Activated effector memory CD4-positive, alpha-beta T cell treated with anti-CD3 and anti-CD28 coated beads, Interleukin-2, amount 50 U/mL, for 16 hours (primary cell): ENCODE measurements at places on chromosomes 3 and 15.

- DNase-seq = no peak
Observed at GRCh38 chr3:197076415-197076814, 46.8 kb upstream of the MELTF start.

- no peak for DNase-seq
Observed at GRCh38 chr3:15319575-15319974, 12.8 kb downstream of the SH3BP5 start.

DNA sequence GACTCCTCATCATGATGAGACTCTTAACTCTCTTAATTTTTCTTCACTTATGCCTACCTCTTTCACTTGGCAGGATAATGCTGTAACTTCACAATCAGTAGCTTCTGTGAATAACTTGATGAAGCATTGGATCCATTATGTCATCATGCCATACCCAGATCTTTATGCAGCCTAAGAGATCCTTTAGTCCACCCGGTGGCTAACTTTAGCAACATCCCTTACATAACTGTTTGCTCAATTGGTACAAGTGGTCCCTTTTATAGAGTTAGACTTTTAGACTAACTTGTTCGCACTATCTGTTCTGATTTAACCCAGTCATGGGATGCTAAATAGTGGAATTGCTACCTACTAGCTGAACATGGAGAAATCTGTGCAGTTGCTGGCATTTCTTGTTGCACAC lies 184.5 kb downstream of the USP13 start:
- DNase-seq = no peak

DNA sequence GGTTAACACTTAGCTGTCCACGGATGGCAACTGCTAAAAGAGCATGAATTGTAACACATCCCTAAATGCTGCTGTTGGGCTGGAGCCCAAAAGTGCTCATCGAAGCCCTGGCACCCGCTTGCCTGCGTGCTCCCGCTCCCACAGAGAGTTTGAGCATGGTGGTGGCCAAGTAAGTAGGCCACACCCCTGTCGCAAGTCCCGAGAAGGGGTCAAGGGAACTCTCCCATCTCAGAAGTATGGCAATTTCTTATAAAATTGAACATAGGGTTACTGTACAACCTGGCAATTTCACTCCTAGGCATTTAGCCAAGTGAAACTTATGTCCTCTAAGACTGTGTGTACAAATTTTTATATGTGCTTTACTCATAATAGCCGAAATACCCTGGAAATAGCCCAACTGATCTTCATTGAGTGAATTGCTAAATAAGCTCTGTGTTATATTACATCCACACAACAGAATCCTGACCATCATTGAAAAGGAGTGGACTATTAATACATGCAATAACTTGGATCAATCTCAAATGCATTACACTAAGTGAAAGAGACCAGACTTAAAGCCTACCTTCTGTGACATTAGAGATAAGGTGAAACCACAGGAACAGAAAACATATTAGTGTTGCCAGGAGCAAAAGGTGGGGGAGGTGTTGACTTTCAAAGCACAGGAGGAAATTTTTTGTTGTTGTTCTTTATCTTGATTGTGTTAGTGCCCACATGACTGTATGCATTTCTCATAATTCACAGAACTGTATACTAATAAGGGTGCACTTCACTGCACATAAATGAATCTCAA lies 1.5 kb upstream of the GCSAM start:
- no peak for DNase-seq

GRCh38 chr3:12797892-12798558 lies 1.5 kb downstream of the CAND2 start:
- no peak for DNase-seq

DNA sequence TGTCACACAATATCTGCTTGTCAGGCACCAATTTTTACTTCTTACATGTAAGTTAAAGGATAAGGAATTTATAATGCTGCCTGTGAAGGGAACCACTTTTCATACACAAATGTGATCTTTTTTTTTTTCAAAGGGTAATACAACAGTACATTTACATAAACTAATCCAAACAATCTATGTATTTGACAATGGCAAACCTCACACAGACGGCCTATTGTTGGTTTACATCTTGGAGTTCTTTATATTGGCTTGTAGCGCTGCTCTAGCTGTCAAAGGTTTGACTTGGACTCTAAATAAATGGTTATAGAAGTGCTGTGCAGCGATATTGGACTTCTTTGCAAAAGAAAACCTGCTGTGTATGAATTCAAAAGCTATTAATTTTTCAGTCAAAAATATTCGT lies 598.0 kb downstream of the FOXP1 start:
- no peak for DNase-seq

GRCh38 chr3:142098964-142099363 lies 50.4 kb downstream of the TFDP2 start:
- no peak for DNase-seq

GRCh38 chr15:33107950-33108349 lies 86.6 kb downstream of the FMN1 start:
- no peak for DNase-seq

DNA sequence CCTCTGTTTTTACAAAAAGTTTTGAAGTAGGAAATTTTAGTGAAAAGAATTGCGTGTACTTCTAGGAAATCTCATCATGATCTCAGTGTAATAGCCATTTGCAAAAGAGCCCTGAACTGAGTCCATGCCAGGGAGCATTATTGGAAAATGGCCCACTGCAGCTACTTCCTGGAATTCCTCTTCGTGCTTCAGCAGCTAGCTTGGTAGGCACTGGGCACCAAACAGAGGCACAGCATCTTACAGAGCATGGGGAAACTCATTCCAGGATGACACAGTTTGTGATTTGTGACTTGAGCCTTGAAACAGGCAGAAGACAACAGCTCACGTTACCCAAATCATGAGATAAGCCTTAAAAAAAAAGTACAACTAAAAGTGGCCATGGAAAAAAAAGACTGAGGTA lies 179.1 kb downstream of the WDR72 start:
- DNase-seq = no peak

- DNase-seq = no peak
Observed at GRCh38 chr15:97866959-97867358, 93.5 kb upstream of the ARRDC4 start.

DNA sequence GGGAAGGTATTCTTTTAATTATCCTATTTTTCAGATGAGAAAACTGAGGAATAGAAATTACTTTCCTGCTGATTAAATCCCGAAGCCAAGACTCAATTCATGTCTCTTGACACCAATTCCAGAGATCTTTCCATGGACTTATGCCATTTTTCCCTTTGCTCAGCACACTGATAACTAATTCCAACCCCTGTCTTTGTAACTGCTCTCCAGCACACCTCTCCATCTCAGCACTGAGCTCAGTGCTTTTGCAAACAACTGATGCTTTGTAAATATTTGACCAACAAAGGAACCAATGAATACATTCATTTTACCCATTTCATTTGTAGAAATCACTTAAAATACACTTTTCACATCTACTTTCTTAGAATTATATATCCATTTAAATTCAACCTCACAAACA lies 249.1 kb downstream of the IL5RA start:
- no peak for DNase-seq

GRCh38 chr3:56902468-56903160 lies 100.9 kb upstream of the ARHGEF3 start:
- DNase-seq = no peak

GRCh38 chr15:68552344-68552743 lies 26.4 kb upstream of the CORO2B start:
- no peak for DNase-seq

GRCh38 chr3:193744048-193744821 lies 151.2 kb downstream of the OPA1 start:
- DNase-seq = no peak

DNA sequence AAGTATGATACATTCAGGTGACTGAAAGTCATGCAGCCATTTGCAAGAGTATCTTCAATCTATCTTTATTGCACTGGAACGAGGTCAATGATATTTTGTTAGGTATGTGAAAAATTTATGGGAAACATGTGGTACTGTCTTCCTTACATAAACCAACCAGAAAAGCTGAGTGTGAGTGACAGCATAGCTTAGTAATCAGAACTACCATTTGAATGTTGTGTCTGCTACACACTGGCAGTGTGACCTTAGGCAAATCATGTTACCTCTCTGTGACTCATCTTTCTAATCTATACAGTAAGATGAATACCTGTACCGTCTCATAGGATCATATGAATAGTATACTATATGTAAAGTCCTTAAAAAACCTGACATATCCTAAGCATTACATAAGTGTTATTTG lies 337.9 kb upstream of the IL12A start:
- DNase-seq = no peak

- peak; percentile 62 for DNase-seq
Observed at GRCh38 chr3:134904241-134904771, 109.2 kb downstream of the EPHB1 start.

DNA sequence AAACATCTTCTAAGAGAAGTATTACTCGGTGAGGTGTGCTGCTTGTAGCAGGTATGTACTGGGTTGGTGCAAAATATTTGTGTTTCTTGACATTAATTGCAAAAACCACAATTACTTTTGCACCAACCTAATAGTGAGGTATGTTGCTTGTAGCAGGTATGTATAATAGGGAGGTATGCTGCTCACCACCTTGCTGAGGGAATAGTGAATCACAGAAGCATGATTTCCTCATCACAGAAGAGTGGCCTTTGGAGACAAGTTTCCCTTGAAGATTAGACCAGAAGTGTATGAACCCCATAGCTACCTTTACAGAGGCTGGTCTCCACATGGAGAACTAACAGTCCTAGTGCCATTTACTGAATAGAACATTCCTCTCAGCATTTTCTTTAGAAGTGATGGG lies 15.5 kb downstream of the DCP1A start:
- DNase-seq = no peak

GRCh38 chr15:68249058-68249713 lies 19.7 kb upstream of the CLN6 start:
- no peak for DNase-seq

GRCh38 chr3:44478055-44478468 lies 592 bp upstream of the ZNF445 start:
- DNase-seq = no peak

- no peak for DNase-seq
Observed at GRCh38 chr3:17800232-17800631, 57.8 kb upstream of the TBC1D5 start.

GRCh38 chr15:37907136-37907535 lies 27.3 kb upstream of the TMCO5A start:
- DNase-seq = no peak

DNA sequence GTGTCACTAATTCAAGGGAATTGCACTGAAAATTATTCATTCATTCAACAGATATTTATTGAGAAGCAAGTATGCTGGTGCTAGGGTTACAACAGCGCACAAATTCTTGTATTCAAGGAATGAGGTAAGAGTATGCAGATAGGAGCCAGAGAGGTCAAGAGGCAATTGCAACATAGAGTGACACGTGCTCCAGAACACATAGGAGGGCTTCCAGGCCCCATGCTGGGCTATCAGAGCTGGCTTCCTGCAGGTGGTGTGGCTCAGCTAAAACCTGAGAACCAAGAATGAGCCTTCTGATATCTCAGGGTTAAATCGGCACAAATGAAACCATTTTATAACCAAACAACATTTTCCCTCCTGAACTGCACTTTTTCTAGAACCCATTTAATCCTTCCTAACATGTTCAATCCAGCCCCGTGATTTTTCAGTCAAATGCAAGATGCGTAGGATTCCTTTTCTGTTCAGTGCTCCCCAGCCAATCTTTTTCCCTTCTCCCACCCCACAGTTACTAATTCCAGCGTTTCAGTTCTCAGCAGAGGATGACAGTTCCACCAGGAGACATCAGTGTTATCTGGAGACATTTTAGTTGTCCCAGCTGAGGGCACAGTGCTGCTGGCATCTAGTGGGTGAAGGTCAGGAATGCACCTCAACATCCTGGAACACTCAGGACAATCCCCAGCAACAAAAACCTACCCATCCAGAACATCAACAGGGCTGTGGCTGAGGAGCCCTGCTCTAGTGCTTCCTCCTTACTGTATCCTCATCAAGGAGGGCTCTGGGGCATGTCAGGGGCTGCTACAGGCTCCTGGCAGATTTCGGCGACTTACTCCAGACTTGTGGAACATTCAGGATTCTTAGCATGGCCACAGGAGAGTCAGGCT lies 13.1 kb downstream of the CCR5AS start:
- DNase-seq = no peak

GRCh38 chr3:149442851-149443544 lies 31.5 kb upstream of the TM4SF4 start:
- DNase-seq = no peak

GRCh38 chr3:89762405-89762804 lies 655.0 kb downstream of the EPHA3 start:
- DNase-seq = no peak

GRCh38 chr15:85318732-85319076 lies 61.7 kb upstream of the AKAP13 start:
- no peak for DNase-seq

DNA sequence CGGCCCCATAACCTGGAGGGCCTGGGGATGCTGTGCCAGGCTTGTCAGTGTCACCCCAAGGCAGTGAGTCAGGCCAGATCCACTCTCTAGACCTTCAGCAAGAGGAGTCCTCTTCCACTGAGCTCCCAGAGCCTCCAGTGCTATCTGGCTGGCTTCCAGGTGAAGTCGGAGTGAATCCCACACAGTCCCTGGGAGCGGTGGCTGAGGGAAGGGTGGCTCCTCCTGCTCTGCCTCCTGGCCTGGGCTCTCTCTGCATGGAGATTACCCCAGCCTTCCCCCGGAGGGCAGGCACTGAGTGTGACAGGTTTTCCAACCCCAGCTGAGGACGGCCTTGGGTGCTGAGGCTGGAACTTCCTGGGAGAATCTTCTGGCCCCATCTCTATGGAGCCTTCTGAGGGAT lies 82.7 kb downstream of the EPHB1 start:
- no peak for DNase-seq

DNA sequence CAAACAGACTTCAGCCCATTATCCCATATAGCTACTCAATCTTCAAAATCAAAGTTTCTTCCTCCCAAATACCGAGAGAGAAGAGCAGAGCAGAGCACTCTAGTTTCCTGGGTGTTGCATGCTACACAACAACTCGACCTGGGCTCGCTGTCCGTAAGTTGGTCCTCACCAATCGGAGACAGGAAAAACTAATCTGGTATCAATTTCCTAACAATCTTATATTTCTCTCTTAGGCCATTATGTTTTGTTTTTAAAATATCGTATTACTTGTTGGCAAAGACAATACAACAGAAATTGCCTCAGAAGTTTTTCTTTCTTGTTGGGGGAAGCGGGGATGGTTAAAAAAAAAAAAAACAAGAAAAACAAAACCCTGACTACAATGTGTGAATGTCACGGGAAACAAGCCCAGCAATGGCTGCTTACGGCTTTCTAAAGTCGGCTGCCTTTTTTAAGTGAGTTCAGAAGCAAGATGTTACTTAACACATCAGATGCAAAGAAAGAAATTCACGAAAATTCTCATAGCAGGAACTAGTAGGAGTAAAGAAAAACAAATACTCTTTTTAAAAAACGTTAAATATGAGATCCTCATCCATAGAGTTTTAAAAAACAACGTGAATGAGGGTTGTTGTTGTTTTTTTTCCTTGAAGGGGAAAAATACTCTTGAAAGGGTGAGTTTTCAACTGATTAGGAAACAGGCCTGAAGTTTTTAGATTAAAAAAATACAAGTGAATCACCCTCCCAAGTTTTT lies 1.9 kb downstream of the VGLL4 start:
- no peak for DNase-seq

GRCh38 chr15:80991421-80991820 lies 1.8 kb upstream of the MESD start:
- peak; percentile 44 for DNase-seq
